ENCODE measurements at places on chromosomes 13 and 19. TPM values are rescaled to one million over a fixed set of nuclear protein-coding genes. Genes with fewer than 3 reads are reported as not detected.

GRCh38 chr19:15649526-15649925 lies 8.8 kb downstream of the CYP4F3 start:
- no peak for DNase-seq

- no peak for DNase-seq
Observed at GRCh38 chr19:27962264-27962663, 1250.7 kb downstream of the UQCRFS1 start.

GRCh38 chr19:41499899-41500298 lies 56.9 kb downstream of the ERICH4 start:
- no peak for DNase-seq

DNA sequence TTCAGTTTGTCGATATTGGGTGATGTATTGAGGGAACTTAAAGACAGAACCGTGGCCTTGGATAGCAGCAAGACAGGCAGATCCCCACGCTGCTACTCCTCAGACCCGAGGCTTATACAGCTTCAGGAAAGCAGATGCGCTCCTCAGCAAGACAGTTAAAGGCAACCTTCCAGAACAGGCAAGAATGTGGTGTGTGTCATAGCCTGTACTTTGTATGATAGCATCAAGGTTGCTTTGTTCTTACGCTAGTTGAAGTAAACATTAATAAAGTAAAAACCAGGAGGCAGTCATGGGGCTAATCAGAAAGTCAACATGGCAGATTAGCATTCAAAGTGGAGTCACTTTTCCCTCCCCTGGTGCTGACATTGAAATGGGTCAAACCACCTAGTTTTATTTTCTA lies 473.2 kb downstream of the DCT start:
- peak; percentile 5 for DNase-seq

Gene JAK3
- total RNA-seq, result 1.5 TPM

Gene DPP9
- total RNA-seq, result 53.5 TPM
